ENCODE measurements at places on chromosomes 2 and 18.

- DNase-seq: no peak
These were observed 83.4 kb downstream of the TTC27 start for GRCh38 chr2:32711219-32711618.

DNA sequence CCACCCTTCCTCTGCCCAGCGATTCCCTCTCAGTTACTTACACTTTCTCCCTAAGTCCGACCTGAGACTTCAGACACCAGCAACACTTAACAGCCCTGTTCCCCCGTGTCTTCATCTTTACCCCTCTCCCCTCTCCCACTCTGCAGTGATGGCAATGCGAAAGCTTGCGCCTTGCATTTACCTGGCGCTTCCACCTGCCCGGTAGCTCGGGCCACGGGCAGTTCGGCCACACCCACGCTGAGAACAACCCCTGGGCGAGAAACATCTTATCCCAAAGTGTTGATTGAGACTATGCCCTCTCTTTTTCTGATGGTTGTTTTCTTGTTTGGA, 558 bp downstream of the DNAJC10 start:
- no peak for DNase-seq

- DNase-seq: no peak
These were observed 146.3 kb downstream of the HNMT start for GRCh38 chr2:138110453-138111083.

DNA sequence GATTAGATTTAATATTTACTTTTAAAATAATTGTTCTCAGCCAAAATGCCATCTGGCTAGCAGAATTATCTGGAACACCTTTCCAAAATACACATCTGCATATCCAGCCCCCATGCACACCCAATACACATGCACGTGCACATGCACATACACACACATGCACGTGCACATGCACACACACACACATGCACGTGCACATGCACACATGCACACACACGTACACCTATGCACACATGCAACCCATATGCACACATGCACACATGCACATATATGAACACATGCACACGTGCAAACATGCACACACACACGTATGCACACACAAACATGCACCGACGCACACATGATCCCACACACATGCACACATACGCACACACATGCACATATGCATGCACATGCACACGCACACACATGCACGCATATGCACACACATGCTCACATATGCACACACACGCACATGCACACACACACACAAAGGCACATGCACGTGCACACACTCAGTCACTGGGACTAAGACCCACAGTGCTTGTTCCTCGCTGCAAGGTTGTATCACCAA, 53.5 kb downstream of the COPS8 start:
- no peak for DNase-seq

GRCh38 chr2:157898591-157898996, 22.5 kb upstream of the ACVR1 start:
- DNase-seq: no peak

DNA sequence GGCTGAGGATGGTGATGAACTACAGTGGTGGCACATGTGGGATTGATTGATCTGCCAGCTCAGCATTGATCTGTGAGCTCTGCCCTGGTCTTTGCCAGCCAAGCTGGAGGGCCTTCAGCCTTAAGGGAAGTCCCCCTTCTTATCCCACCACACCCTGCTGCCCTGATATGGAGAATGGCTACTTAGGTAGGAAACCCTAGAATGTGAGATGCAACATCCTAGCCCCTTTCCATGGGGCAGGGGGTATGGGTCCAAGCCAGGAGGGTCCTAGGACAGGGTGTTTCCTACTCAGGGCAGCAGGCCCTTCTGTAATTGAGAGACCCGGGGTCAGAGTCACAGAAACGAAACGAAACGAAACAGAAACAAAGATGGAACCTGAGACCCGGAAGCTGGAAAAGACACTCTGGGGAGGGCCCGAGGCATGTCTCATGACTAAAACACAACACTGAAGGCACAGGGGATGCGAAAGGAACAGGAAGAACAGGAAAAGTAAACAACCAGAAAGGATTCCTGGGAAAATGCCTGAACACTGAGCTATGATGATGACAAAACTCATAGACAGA, 16.9 kb upstream of the SULT1C2 start:
- peak; percentile 38 for DNase-seq

DNA sequence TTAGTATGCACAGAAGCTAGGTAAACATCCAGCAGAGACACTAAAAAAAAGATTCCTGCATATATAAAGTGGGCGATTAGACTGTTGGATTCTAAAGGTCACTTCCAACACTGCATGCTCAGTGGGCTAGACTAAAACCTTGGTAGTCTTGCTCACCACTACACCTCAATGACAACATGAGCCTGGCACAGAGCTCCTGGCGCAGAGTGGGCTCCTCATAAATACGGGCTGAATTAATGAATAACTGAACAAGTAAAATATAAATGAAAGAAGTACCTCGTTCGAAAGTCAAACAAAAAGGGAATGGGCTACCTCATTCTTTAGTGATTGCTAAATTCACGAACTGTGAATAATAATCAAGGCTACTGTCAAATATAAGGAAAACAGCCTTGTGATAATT, 185.3 kb downstream of the STK39 start:
- no peak for DNase-seq

DNA sequence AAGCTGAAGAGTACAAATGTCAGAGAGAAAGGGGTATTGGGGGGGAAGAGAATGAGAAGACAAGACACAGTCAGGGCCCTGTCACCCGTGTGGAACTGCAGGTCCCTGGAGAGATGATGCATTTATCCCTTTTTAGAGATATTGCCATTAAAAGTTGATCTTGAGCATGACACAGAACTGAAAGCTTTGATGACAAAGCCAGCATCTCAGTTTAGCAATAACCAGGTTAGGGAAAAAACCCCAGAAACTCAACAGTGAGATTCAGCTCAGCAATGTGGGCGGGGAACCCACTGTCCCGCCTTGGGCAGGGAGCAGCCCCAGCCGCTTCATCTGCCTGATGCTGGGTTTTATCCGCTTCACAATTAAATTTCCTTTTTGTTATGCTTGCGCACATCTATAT, 181.1 kb downstream of the NEDD4L start:
- no peak for DNase-seq

GRCh38 chr2:224958873-224959272, 83.4 kb downstream of the DOCK10 start:
- no peak for DNase-seq

- DNase-seq: no peak
These were observed 43.6 kb upstream of the IHH start for GRCh38 chr2:219104107-219105035.

DNA sequence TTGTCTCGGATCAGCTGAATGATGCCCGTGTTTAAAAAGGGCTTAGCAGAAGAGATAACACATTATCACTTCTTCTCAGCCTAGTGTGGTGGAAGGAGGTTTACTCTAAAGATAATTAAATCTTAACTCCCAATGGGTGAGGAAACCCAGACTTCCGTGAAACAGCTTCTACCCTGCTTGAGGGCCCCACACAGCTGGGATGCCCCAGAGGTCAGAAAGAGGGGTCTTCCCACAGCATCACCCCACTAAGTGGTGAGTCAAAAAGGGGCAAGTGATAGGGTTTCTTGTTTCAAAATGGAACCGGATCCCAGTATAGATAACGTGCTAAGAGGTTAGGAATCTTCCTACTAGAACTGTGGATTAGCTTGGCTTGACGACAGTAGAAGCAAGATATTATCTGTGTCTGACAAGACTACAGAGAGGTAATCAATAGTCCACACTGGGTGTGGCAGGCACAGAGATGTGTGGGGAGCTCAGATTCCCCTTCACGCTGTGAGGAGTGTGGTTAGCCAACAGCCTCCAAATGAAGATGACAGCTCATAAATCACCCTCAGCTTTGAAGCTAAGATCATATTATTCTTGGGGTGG, 129.6 kb upstream of the COPS8 start:
- no peak for DNase-seq

DNA sequence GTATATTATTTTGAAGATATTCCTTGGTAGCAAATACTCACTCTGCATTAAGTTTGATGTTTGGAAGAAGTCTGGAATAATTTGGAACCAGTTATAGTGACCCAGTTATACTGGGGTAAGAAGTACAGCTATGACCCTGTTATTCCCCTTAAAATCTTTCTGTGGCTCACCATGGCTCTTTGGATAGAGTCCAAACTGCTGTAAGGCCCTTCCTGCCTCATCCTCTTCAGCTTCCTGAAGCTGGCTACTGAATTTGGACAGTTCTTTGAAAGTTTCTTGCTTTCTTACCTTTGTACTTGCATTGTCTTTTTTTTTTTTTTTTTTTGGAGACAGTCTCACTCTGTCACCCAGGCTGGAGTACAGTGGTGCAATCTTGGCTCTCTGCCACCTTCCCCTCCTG, 85.6 kb downstream of the ABI2 start:
- no peak for DNase-seq

DNA sequence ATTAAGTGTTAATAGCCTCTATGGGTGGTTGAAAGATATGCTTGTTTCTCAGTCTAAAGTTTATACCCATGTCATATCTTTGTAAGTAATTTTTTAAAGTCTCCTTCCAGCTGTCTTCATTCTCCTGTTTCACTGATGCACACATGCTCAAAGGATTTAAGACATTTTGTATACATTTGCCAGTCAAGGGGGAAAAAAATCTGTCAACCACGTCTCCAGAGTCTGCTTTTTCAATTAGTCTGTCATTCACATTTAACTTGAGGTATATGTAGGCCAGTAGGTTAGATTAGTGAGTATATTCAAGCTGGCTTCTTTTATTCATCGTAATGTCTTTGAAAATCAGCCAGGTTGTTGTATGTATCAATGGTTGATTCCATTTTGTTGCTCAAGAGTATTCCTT, 193.5 kb downstream of the MCFD2 start:
- no peak for DNase-seq

GRCh38 chr18:1710114-1710513, 805.4 kb downstream of the ADCYAP1 start:
- DNase-seq: no peak

DNA sequence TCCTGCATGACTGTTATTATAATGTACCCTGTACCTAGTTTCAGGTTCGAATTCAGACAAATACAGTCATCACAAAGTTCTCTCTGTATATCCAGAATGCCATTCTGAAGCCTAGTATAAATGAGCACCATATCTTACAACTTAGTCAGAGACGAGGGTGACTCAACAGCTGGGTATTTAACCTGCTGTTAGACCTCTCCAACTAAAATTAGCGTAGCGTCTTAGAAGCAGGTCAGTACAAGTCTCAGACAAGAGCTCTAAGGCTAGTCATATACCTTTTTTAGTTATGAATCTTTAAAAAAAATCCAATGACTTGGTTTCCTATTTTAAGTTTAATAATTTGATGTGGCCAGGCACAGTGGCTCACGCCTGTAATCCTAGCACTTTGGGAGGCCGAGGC, 74.1 kb downstream of the CABYR start:
- DNase-seq: no peak

DNA sequence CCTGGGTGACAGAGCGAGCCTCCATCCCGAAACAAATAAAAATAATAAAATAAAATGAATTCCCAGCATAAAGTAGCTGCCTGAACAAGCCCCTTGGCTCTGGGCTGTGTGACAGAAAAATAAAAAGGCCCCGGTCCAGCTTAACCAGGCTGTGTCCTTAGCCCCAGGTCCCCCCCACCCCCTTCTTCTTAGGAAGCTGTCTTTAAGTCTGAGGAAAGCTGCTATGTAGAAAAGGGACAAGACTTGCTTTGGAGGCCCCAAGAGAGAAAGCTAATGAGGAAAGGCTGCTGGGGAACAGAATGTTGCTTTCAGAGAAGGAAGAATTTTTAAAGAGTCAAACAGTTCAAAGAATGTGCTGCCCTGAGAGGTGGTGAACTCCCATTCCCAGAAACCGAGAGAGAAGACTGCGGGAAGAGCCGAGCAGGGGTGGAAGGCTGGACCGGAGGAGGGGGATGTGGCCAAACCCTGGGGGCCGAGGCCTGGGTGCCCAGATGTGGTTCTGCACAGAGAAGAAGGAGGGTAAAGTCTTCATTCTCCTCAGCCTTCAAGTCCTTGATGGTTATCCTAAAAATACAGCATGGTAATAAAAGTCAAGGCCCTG, 61.9 kb downstream of the CENPO start:
- DNase-seq: no peak

GRCh38 chr2:237627441-237628246, at the start of gene LRRFIP1:
Gene LRRFIP1 (plus strand): TSS chr2:237627587. CDS start chr2:237627645, 58 bp downstream.
- DNase-seq: no peak

GRCh38 chr2:10882568-10882967, 29.2 kb upstream of the KCNF1 start:
- no peak for DNase-seq

- no peak for DNase-seq
These were observed 53.4 kb upstream of the BZW1 start for GRCh38 chr2:200758341-200758740.

- DNase-seq: no peak
These were observed 92.3 kb downstream of the CLIP4 start for GRCh38 chr2:29207352-29208148.

- DNase-seq: no peak
These were observed 107.7 kb upstream of the PPP1CB start for GRCh38 chr2:28643911-28644334.

- DNase-seq: no peak
These were observed 40.0 kb upstream of the FRZB start for GRCh38 chr2:182906454-182906853.

GRCh38 chr18:41034413-41034812, 920.6 kb upstream of the PIK3C3 start:
- no peak for DNase-seq

DNA sequence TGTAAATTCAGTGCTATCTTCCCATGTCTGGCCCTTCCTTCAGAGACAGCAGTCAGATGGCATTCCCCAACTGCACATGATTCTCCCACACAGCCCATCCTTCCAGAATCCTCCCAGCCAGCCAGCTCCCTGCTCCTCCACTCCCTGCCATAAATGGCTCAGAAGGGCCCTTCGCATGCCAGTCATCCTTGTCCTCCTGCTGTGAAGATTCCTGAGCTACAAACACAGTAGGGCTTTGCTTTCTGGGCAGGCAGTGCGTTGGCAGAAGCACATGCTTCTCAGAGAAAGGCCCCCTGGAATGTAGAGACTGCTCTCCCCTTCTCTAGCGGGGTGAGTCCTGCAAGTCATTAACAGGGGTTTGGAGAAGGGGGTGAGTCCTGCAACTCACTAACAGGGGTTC, 71.9 kb downstream of the TEX51 start:
- no peak for DNase-seq

DNA sequence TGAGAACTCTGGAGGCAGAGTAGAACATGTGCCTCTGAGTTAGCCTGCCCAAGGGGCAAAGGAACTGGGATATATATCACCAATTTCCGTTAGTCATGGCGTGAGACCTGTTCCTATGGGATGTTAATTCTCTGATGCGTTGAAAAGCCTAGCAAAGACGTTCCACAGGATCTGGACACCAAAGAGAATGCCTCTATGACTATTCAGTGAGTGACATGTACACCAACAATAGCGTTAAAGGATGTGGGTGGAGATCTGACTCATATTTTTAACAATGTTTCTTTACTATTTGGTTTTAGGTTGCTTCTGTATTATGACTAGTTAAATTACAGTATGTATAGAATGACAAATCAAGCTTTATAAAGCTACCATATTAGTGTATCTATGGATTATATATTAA, 320.9 kb upstream of the MC4R start:
- no peak for DNase-seq
